ENCODE measurements at places on chromosomes 12 and 14.

DNA sequence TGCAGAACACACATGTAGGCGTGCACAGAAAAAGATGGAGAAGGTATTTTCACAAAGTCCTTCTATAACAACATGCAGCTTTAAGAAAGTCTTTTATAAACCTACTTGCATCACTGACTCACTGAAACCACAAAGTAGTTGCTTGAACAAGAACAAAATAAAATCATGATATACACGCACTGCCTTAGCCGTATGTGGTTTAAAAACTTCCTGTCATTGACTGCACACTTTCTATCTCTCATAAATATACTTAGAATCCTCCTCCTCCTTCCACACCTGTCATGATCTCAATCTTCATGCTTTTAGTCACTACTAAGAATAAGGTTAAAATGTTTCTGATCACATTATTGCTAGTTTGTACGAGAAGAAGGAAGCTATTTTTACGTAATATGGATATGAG, 31.8 kb upstream of the RAD51AP1 start:
- no peak for DNase-seq

DNA sequence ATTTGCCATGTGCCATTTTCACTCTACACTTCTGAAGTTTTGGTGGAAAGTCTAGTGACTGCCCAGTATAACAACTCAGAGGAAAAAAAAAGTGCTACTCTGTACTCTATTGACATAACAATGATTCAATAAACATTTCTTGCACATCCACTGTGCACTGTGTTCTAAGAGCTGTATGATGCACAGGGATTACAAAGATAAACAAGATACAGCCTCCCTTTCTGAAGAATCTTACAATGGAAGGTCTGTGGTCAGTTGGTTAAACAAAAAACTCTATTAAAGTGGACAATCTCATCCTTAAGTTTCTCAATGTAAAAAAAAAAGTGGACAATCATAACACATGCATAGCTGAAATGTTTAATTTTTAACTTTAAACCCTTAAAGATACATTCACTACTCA, 105.7 kb upstream of the RASSF8 start:
- no peak for DNase-seq

- no peak for DNase-seq
Observed at GRCh38 chr14:58736606-58737005, 98.8 kb downstream of the DACT1 start.

- DNase-seq = no peak
Observed at GRCh38 chr12:67161322-67161918, 107.7 kb upstream of the CAND1 start.

- DNase-seq = no peak
Observed at GRCh38 chr14:103118663-103119404, 4.4 kb upstream of the TNFAIP2 start.

DNA sequence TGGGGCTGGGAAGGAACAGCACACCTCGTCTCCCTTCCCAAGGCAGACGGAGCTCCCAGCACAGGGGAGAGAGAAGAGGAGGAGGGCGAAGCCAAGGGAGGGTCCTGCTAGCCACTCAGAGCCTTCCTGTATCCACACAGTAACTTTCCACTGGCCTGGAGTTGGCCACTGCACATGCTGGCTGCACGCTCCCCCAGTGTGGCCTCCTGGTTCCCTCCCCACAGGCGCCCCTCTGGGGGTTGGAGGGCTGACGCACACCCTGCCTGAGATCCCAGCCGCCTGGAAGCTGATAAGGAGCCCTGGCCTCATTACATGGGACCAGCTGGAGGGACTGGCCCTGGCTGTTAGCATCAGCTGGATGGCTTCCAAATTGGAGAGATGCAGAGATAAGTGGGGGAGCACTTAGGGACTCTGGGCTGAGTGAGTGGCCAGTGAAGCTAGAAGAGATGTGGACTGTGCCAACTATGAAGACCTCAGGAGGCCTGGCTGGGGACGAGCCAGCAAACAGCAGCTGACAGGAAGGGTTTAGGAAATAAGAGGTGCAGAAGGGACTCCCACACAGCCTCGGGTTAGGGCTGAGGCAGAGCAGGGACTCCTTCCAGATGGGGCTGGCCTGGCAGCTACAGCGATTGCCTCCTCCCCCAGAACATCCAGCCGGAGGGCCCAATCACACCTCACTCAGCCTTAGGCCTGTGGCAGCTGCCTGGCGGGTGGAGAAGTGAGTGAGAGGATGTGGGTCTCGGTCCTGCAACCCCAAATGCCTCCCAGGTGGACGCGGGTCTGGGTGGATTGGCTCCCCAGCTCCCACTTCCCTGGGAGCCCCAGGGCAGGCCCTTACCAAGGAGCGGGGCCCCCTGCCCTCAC, 26.3 kb upstream of the BCDIN3D start:
- DNase-seq = peak; percentile 88
